Mesothelial cell of epicardium (in vitro differentiated cells): ENCODE measurements at places on chromosomes 4 and X. TPM values are rescaled to one million over a fixed set of nuclear protein-coding genes. Genes with fewer than 3 reads are reported as not detected.

GRCh38 chr4:110653321-110654253 lies 30.7 kb upstream of the PITX2 start:
- no peaks in the 10 kb centered on the region for H3K36me3 ChIP-seq
- no peak for DNase-seq
- H3K27me3 ChIP-seq: no peaks in the 10 kb centered on the region
- no peak overlapping the region for H3K4me3 ChIP-seq

- DNase-seq: no peak
- H3K27me3 ChIP-seq: peaks cover 9% of the 10 kb centered on the region
- no peak overlapping the region for H3K4me3 ChIP-seq
- H3K4me1 ChIP-seq: no peaks in the 10 kb centered on the region
These were observed 43.6 kb downstream of the ADGRG4 start for GRCh38 chrX:136344320-136344719.

DNA sequence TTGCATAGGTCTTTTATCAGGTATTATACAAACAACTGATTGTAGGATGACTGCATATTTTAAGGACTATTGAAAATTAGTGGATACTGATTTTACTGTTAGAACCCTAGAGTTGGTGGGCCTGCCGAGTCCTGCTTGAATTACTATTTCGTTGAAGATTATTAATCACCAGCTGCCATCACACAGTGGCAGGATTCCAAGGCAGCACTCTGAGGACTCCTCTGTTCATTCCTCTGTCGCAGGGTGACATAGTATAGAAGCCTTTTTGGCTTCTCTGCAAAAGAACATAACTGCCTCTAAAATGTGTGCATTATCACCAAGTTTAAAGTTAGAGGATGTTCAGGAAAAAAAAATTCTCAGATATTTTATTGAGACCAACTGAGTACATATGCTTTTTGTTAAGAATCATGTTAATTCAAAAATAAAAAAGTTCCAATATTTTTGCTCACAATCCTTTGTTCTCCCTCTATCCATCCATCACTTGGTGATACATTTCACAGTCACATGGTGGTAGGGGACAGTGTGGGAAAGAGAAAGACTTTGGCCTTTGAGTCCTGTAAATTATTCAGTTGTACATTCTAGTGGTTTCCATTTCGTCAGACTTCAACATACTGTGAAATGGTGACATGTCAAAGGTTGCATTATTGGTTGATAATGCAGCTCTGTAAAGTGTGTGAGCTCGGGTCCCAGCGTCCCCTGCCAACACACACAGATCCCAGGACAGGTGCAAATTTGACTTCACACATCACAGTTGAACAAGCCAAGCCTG lies 332.5 kb downstream of the GRID2 start:
- H3K27ac ChIP-seq: no peak overlapping the region
- H3K27me3 ChIP-seq: no peaks in the 10 kb centered on the region
- DNase-seq: no peak
- peaks cover 11% of the 10 kb centered on the region for H3K4me1 ChIP-seq

DNA sequence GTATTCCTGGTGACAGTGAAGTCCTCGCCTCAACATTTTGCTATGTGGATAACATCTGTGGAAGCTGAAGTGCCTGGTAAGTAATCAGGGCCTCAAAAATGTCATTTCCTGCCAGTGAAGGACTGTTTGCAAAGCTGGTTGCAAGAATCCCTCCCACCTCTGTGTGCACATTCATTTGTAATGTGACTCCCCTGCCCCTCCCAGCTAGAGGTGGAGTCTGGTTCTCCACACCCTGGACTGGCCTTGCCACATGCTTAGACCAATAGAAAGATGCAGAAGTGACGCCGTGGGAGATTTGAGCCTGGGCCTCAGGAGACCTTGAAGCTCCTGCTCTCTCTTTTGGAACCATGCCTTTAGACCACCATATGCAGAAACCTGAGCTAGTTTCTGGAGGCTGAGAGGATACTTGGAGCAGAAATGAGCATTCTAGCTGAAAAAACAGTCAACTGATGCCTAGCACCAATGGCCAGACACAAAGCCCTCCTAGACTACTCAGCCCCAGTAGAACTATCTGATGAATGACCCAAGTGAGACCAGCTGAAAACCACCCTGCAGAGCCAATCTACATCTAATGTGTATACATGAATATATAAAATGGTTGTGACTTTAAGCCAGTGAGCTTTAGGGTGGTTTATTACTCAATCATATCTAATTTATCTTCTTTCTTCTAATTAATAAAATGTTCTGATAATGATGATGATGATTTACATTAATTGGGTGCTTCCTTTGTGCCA lies 47.8 kb upstream of the CRMP1 start:
- peaks cover 25% of the 10 kb centered on the region for H3K27me3 ChIP-seq
- peaks cover 8% of the 10 kb centered on the region for H3K4me1 ChIP-seq
- DNase-seq: no peak
- H3K4me3 ChIP-seq: no peak overlapping the region
- no peak overlapping the region for H3K27ac ChIP-seq

Gene BEND2
- total RNA-seq: not detected in 3 replicates

GRCh38 chr4:161762796-161763195 lies 401.0 kb downstream of the FSTL5 start:
- H3K4me3 ChIP-seq: no peak overlapping the region
- peaks cover 2% of the 10 kb centered on the region for H3K27me3 ChIP-seq
- no peak for DNase-seq
- H3K27ac ChIP-seq: no peak overlapping the region

DNA sequence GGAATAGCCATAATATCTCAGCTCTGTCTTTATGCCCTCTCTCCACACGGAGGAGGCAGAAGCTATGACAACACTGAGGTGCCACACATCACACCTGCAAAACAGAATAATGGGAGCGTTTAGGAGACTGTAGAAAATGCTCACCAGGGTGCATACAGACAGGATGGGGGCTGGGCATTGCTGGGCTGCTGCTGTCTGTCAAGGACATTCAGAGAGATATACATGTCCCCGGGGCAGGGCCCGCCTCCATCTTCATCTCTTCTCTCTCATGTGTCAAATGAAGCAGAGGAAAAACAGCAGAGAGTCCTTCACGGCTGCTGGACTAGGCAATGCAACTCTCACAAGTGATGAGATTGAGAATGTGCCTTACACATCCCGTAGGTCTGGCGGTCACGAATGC lies 65.3 kb upstream of the DHRSX start:
- H3K4me3 ChIP-seq: no peak overlapping the region
- no peak for DNase-seq
- no peaks in the 10 kb centered on the region for H3K27me3 ChIP-seq
- peaks cover 5% of the 10 kb centered on the region for H3K4me1 ChIP-seq
- no peak overlapping the region for H3K27ac ChIP-seq
- peaks cover 9% of the 10 kb centered on the region for H3K36me3 ChIP-seq

GRCh38 chr4:83112231-83112630 lies 2.3 kb downstream of the PLAC8 start:
- H3K4me1 ChIP-seq: peaks cover 11% of the 10 kb centered on the region
- peaks cover 4% of the 10 kb centered on the region for H3K27me3 ChIP-seq
- no peak overlapping the region for H3K4me3 ChIP-seq
- no peaks in the 10 kb centered on the region for H3K36me3 ChIP-seq

Gene AFAP1
- 75.4 to 82.4 TPM (median 79.1 TPM) in 3 replicates for total RNA-seq

DNA sequence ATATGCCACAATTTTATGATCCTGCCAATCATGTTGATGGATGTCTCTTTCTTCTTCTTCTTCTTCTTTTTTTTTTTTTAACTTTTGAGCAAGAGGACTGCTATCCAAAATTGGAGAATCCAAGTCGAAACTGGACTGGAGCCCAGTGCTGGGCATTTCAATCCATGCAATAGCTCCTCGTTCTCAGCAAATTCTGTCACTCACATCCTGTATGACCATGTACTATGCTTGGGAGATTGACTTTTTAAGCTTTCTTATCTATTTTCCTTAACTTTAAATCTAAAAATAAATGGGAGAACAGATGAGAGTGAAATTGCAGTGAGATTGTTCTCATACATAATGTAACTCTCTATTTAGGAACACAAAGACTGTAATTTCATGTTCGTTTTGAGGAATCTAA lies 123.0 kb upstream of the PUDP start:
- H3K27me3 ChIP-seq: no peaks in the 10 kb centered on the region
- H3K36me3 ChIP-seq: no peaks in the 10 kb centered on the region
- peaks cover 16% of the 10 kb centered on the region for H3K4me1 ChIP-seq
- no peak overlapping the region for H3K4me3 ChIP-seq
- H3K27ac ChIP-seq: no peak overlapping the region
- DNase-seq: no peak

DNA sequence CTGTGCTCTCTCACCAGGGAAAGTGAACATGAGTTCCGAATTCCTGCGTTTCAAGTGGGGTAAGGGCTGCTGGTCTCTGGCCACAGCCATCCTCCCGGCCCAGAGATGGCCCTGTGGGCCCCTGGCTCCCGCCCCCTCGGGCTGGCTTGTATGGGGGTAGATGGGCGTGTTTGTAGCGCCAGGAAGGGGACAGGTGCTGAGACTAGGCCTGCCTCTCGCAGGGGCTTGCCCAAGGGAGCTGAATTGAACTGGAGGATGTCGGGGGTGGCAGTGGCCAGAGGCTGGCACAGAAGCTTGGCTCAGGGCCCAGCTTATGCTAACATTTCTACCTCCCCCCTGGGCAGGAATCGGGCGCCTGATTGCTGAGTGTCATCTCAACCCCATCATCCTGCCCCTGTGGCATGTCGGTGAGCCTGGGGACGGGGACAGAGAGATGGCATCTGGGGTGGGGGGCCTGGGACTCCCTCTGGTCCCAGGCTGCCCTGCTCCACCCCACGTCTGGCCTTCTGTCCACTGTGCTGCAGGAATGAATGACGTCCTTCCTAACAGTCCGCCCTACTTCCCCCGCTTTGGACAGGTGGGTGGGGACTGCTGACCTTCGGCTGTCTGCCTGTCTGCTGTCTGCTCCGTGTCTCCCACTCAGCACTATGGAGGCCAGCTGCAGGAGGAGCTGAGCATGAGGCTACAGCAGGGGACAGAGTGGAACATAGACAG lies 8.5 kb downstream of the TAFAZZIN start:
- DNase-seq: no peak
- H3K4me1 ChIP-seq: no peaks in the 10 kb centered on the region
- H3K4me3 ChIP-seq: no peak overlapping the region
- H3K27me3 ChIP-seq: no peaks in the 10 kb centered on the region
- peaks cover 2% of the 10 kb centered on the region for H3K36me3 ChIP-seq
- no peak overlapping the region for H3K27ac ChIP-seq

DNA sequence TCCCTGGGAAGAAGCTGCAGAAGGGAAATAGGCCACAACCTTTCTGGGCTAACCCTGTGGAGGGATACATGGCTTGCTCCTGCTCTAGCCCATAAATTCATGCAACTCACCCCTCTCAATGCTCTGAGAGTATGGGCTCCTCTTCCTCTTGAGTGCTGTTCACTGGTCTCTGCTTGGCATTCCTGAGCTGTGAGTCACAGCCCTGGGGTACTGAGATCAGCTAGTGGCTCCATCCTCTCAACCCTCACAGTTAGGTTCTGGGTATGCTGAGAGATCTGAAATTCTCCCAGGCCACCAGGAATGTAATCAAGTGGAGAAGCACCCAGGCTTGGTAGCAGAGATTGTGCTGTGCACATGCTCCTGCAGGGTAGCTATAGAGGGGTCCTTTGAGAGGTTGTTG lies 60.6 kb upstream of the SPANXN2 start:
- H3K4me1 ChIP-seq: no peaks in the 10 kb centered on the region
- no peaks in the 10 kb centered on the region for H3K36me3 ChIP-seq

GRCh38 chrX:19462879-19463278 lies 52.4 kb downstream of the MAP3K15 start:
- H3K27ac ChIP-seq: no peak overlapping the region
- no peaks in the 10 kb centered on the region for H3K4me1 ChIP-seq
- H3K4me3 ChIP-seq: no peak overlapping the region
- no peaks in the 10 kb centered on the region for H3K36me3 ChIP-seq
- DNase-seq: no peak

GRCh38 chr4:2371765-2372487 lies 46.5 kb downstream of the ZFYVE28 start:
- H3K4me1 ChIP-seq: peaks cover under 1% of the 10 kb centered on the region
- no peak overlapping the region for H3K4me3 ChIP-seq
- no peak for DNase-seq
- no peak overlapping the region for H3K27ac ChIP-seq

Gene SLC26A1
- total RNA-seq: 0.23 to 0.63 TPM (median 0.38 TPM) in 3 replicates

DNA sequence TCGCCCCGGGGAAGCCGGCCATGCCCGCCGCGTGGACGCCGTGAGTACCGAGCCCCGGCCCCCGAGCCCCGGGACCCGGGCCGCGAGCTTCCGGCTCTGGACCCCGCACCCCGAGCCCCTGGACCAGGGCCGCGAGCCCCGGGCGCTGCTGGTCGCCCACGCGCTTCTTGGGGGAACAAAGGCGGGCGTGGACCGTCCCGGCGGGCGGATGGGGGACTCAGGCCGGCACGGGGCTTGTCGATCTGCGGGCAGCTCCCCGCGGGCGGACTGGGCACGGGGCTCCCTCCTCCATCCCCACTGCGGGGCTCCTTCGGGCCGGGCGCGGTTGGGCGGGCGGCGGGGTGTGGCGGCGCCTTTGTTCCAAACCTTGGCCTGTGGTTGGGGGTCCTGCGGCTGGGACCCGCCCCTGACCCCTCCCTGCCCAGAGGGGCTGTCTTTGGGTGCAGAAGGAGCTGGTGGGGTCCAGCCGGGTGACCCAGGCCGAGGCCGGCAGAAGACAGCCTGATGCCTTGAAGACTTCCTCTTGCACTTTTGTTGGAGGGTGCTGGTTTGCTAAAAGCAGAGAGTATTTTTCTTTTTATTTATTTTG lies 25.2 kb upstream of the ADD1 start:
- DNase-seq: peak; percentile 55
- no peaks in the 10 kb centered on the region for H3K27me3 ChIP-seq

Gene ZDHHC15
- 2.7 to 3.4 TPM (median 3.0 TPM) in 3 replicates for total RNA-seq

- no peaks in the 10 kb centered on the region for H3K27me3 ChIP-seq
- H3K36me3 ChIP-seq: peaks cover 7% of the 10 kb centered on the region
- no peak overlapping the region for H3K4me3 ChIP-seq
- no peak overlapping the region for H3K27ac ChIP-seq
- peaks cover 21% of the 10 kb centered on the region for H3K4me1 ChIP-seq
These were observed 55.2 kb downstream of the DOCK11 start for GRCh38 chrX:118550792-118551191.

DNA sequence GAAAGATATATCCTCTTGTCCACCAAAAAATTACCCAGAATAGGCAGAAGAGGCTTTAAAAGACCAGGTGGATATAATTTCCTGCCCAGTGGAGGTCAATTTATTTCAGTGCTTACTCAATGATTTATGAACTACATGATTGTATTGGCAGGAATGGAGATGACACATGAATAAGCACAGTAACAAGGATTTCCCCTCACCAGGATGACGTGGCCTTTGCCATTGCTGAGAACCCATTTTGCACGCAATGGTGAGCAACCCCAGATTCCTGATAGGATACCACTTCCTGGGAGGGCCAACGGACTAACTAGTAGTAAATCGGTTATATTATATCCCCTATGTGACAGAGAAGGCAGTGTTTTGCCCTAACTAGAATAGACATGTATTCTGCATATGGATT lies 11.6 kb upstream of the TTC29 start:
- no peak for DNase-seq
- no peak overlapping the region for H3K27ac ChIP-seq
- H3K4me1 ChIP-seq: no peaks in the 10 kb centered on the region
- H3K36me3 ChIP-seq: no peaks in the 10 kb centered on the region
- peaks cover 16% of the 10 kb centered on the region for H3K27me3 ChIP-seq

- H3K27ac ChIP-seq: peak overlapping the region; percentile 94
- no peaks in the 10 kb centered on the region for H3K27me3 ChIP-seq
- peak overlapping the region; percentile 81 for H3K4me3 ChIP-seq
- H3K36me3 ChIP-seq: no peaks in the 10 kb centered on the region
These were observed 961 bp upstream of the NOCT start for GRCh38 chr4:139014371-139015268.
